ENCODE measurements at places on chromosomes 4 and X.

- no peak for DNase-seq
Measured at GRCh38 chrX:45621376-45622041, 420.8 kb upstream of the DIPK2B start.

- no peak for DNase-seq
Measured at GRCh38 chr4:138110815-138111214, 131.3 kb downstream of the SLC7A11 start.

DNA sequence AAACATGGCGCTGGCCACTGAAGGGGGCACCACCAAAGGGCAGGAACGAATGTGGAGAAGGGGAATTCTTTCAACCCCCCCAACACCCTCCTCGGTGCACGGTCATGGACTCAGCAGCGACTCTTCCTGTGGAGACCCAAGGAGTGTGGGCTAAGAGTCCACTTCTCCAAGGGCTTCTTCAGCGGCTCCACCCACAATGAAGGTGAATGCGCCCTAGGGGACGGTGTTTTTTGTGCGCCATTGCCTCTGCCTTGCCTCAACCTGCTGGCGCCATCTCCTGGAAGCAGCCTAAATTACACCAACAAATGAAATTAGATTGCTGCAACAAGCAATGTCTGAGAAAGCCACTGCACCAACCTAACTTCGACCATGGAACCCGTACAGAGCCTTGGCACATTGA lies 169.2 kb upstream of the MAGEB18 start:
- DNase-seq = no peak

DNA sequence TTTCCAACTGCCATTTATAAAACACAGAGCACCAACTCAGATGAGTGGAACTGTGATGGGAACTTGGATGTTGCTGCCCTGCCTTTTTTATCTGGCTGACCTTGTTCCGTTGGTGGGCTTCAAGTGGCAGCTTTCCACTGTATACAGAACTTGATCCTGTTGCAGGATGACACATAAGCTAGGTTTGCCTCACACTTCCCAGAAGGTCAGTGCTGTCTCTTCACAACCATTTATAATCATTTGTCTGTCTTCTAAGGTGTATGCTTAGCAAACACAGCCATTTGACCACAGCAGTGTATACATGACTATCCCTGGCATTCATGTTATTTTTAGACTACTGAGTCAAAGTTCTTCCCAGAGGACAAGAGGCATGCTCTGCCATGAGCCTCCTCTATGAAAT lies 20.3 kb downstream of the DGKK start:
- DNase-seq = no peak

GRCh38 chr4:175034986-175035705 lies 117.0 kb downstream of the ADAM29 start:
- DNase-seq = no peak

DNA sequence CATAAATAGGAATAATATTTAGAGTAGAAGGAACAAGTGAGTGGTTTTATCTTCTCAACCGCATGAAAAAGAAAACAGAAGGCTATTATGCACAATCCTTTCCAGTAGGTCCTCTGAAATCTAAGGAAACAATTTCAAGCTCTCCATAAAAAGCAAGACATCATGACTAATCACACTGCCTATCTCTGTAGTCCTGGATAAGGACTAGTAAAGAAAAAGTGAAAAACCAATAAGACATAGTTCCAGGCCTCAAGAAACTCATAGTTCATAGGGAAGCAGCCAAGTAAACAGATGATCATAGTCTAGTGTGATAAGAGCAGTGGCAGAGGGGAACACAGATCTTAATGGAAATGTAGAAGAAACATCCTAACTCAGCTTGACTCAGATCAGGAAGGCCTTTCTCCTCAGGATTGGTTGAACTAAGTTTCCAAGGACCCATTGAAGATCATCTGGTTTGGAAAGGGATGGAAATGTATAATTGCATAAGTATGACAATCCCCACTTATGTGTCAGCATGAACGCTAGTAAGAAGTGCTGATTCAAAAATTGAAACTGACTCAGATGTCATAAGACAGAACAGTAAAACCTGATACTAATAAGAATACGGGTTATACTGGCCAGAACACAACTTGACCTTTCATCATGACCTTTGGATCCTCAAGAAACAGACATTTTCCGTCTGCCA lies 155.3 kb downstream of the GRIA3 start:
- no peak for DNase-seq

GRCh38 chr4:184439386-184439785 lies 35.0 kb downstream of the IRF2 start:
- DNase-seq = no peak

All from NCI-H2171 treated with DMSO at 0.1 percent for 48 hours (cell line).